GM23248 (cell line): ENCODE measurements at places on chromosomes 11 and 22.

GRCh38 chr11:76566811-76567210 is 103.7 kb downstream of the LRRC32 start:
- no peak for DNase-seq

- no peak for DNase-seq
These were observed 2.6 kb upstream of the ME3 start for GRCh38 chr11:86675017-86675416.

GRCh38 chr11:2570841-2571597 is 126.2 kb downstream of the KCNQ1 start:
- DNase-seq: no peak

DNA sequence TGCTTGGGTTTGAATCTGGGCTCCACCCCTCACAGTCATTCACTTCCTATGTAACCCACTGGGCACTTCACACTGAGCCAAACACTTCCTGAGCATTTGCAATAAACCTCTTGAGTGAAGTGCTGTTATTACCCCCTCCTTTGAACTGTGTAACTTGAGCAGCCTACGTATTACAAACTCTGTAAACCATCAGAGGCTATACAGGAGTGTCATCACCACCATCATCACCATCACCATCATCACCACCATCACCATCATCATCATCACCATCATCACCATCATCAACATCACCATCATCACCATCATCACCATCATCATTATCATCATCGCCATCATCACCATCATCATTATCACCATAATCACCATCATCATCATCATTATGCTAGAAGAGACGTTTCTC is 18.4 kb downstream of the RTL6 start:
- DNase-seq: no peak

DNA sequence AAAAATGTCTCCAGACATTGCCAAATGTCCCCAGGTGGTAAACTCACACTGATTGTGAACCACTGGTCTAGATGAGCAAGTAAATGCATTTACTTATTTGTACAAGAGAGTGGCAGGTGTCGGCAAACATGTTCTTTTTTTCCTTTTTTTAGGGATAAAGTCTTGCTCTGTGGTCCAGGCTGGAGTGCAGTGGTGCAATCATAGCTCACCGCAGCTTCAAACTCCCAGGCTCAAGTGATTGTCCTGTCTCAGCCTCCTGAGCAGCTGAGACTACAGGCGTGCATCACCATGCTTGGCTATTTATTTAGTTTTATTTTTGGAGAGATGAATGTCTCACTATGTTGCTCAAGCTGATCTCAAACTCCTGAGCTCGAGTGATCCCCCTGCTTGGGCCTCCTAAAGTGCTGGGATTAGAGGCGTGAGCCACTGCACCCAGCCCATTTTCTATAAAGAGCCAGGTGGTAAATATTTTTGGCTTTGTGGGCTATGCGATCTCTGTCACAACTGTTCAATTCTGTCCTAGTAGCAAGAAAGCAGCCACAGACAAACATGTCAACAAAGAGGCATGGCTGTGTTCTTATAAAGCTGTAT is 1.4 kb downstream of the VPREB1 start:
- no peak for DNase-seq

DNA sequence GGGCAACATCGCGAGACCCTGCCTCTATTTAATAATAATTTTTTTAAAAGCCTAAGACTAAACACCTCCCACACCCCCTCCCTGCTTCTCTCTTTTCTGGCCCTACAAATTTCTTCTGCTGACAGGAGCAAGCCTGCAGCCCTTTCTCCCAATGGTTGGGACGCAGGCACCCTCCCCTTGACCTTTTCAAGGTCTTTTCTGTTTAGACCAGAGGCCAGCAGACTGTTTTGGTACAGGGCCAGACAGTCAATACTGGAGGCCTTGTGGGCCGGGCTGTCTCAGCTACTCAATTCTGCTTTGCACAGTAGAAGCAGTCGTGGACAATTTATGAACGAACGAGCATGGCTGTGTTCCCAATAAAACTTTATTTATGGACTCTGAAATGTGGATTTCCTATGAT is 92.3 kb downstream of the SCN3B start:
- no peak for DNase-seq
